ENCODE measurements at places on chromosomes 12 and 14.
A peak's percentile ranks its signal among the peaks of the same experiment; 100 is the strongest.

DNA sequence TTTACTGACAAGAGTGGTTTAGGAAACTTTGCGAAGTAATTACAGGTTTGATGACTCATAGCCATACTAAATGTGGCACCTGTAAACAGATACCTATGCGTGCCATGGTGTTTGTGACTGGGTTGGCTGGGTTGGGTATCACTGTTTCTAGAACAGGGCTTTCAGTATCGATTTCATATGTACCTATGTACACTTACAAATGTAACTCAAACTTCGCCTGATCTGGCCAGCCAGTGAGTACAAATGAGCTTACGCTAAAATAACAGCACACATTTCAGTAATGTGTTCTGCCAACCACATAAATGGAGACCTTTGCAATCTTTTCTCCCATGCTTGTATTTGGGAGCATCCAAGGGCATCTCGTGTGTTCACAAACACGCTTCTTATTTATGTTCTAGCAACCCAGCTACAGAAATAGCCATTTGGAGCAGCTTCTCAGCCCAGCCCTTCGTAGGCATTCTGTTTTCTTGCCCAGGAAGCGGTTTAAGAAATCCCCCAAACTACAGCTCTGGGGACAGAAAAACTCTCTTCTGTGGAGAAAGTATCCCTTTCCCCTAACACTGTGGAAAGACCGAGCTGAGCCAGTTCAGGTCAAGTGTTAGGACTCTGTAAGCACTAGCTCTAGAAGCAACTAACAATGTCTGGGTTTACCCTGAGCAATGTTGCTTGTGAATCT lies 42.3 kb upstream of the MDM1 start:
- no peak for DNase-seq

- no peak for DNase-seq
Measured at GRCh38 chr14:96508900-96509299, 6.7 kb downstream of the PAPOLA start.

GRCh38 chr14:32230181-32230580 lies 27.1 kb upstream of the RNU6-8 start:
- DNase-seq, result no peak

- no peak for DNase-seq
Measured at GRCh38 chr12:12735301-12735700, 18.1 kb downstream of the CDKN1B start.

GRCh38 chr12:2667716-2668440 lies 126.9 kb upstream of the FKBP4 start:
- no peak for DNase-seq

- peak; percentile 85 for DNase-seq
Measured at GRCh38 chr14:91417120-91417982, at the start of gene CCDC88C. CCDC88C (minus strand) TSS chr14:91417820; CDS start chr14:91417690, 130 bp downstream.

- no peak for DNase-seq
Measured at GRCh38 chr12:30679241-30679640, 16.4 kb downstream of the IPO8 start.

DNA sequence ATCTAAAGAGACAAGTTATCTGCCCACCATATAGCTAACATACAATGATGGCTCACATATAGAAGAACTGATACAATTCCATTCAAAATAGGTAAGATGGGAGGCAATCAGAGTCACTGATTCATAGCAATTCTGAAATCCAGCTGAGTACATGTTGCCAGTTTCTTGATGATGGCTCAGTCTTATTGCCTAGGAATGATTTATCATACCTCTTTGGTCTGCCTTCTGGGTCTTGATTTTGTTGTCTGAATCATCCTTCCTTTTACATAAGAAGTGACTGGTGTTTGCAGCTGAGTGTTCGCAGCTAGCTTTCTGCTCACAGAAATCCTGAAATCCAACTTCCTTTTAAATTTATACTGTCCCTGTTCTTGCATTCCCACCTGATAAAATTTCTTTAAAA lies 463.2 kb upstream of the MGAT4C start:
- DNase-seq, result no peak

DNA sequence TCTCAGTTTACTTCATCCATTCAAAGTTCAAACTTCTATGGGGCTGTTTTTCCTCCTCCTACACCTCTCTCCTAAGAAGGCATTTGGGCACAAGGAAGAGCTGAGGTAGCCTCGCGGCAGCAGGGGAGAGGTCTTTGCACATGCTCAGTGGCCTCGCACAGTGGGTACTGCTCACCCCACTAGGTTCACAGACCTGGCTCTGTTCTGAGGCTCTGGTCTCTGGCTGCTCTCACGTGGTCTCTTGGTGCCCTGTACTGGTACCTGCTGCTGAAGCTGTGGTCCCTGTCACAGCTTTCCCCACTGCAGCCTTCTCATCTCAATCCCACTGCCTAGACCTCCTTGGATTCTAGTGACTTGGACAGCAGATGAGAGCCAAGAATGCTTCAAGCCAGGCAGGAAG lies 134.7 kb upstream of the CRY1 start:
- DNase-seq, result no peak

DNA sequence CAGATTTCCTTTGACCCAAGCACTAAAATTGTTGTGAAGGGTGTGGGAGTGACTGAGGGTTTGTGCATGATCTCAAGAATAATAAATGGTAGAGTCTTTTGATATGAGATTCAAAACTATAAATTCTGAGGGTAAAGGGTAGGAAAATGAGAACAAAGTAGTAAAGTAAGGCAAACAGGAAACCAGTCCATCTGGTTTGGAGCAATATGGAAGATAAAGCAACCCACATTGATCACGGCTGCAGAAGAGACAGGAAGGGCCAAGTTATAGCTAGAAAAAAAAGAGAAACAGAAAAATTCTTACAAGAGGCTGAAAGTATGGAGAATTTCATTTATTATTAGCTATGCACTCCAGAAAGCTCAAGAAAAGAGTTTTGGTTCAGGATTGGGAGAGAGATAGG lies 4.6 kb upstream of the SLCO1B3 start:
- DNase-seq, result no peak

- DNase-seq, result no peak
Measured at GRCh38 chr12:109982210-109982609, 14.0 kb downstream of the GIT2 start.
